Vagina (tissue), 2 donors: ENCODE measurements at places on chromosomes 4 and X.

DNA sequence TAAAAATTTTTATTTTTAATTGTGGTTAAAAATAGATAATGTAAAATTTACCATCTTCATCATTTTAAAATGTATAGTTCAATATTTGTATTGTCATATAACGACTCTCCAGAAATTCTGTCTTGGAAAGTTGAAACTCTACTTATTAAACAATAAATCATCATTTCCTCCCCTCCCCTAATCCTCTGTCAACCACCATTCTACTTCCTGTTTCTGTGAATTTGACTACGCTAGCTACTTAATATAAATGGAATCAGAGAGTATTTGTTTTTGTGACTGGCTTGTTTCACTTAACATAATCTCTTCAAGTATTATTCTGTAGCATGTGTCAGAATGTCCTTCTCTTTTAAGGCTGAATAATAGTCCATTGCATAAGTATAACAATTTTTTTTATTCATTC lies 729.0 kb upstream of the AADAT start:
- no peak for DNase-seq

- no peak for DNase-seq
Measured at GRCh38 chr4:54625391-54625790, 32.4 kb upstream of the KIT start.

GRCh38 chrX:119503484-119503861 lies 35.2 kb downstream of the SLC25A5 start:
- DNase-seq, result no peak

DNA sequence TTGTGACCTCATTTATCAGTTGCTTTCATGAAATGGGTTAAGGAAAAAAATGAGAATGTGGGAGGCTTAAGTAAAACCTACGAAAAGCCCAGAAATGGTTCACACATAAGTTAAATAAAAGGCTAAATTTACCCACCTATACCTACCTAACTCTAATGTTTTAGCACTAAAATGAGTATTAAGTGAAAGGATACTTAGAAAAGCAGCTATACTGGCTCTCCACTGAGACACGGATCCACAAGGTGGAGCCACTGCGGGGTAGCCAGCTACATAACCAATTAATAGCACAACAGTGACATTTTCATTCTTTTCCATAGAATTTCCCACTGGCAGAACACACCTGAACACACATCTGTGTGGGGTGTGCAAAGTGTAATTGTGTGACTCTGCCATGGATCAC lies 101.9 kb downstream of the MAML3 start:
- no peak for DNase-seq

DNA sequence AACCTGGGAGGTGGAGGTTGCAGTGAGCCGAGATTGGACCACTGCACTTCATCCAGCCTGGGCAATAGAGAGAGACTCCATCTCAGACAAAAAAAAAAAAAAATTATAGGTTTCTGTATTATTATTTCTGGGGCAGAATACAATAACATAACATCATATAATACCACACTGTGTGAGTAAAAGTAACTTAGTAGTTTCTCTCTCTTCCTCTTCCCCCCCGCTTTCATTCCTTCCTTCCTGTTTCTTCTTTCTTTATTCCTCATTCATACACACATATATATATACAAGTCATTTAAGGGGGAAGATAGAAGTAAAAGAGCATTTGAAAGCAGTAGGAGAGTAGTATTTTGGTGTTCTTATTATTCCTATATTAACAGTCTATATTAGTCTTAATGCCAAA lies 55.9 kb upstream of the FHDC1 start:
- DNase-seq, result no peak

- no peak for DNase-seq
Measured at GRCh38 chrX:120559804-120560203, 958 bp downstream of the CUL4B start.
